ENCODE measurements at places on chromosomes 7 and 10.

DNA sequence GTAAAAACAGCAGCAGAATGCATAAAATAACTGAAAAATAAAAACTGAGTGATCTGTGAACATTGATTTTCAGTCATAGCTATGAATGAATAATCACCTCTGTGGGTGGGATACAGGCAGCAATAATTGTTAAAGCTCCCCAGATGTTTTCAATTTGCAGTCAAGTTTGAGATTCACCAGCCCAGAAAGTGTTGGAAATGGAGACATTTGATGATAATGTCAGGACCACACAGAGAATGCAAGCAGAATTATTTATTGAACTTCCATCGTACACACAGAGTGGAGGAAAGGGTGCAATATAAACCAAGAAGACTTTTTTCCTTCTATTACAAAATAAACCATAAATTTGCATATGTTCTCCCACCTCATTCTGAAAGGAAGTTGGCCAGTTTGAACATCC lies 601.7 kb downstream of the ANKRD7 start:
- no peak for DNase-seq

DNA sequence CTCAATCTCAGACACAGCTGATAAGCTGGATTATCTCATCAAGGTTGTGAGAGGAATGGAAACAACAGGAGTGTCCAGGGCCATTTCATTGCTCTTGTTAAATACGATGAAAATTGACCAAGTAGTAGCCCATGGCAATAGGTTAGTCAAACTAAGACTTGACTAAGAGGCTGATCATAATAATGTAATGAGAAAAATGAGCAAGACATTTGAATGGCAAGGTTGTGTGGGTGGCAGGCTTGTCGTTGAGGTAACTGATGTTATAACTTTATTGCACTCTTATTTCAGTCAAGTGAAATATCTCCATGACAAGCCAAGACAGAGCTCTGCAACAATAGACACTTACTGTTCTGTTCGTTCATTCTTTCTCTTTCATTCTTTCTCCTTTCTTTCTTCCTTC lies 532.0 kb downstream of the GATA3 start:
- DNase-seq, result no peak

GRCh38 chr7:152025937-152026890 lies 740 bp downstream of the GALNT11 start:
- DNase-seq, result no peak

DNA sequence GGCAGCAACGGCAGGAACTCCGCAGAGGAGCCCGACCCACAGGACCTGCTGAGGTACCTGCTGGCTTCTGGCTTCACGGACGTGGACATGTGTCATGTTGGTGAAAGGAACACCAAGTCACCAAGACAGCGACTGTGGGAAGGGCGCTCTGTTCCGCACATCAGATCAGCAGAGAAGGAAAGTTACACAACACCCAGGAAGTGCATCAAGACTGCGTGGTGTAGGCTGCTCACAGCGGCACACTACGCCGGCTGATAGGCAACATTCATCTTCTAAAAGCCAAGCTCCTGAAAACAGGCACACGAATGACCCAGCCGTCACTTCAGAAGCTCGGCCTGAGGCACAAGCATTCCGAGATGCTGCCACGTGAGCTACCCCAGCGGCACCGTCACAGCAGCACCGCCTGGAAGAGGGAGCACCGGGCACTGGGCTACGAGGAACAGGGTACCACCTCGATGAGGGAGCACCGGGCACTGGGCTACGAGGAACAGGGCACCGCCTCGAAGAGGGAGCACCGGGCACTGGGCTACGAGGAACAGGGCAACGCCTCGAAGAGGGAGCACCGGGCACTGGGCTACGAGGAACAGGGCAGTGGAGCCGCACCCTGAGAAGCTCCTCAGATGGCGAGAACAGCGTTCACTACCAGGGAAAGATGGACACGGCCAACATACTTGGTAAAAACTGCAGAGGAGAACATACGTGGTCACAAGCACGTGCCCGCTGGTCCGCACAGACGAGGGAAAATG lies 86.7 kb downstream of the MAD1L1 start:
- no peak for DNase-seq

- DNase-seq, result no peak
These were observed 247.9 kb downstream of the BAMBI start for GRCh38 chr10:28925121-28925663.

DNA sequence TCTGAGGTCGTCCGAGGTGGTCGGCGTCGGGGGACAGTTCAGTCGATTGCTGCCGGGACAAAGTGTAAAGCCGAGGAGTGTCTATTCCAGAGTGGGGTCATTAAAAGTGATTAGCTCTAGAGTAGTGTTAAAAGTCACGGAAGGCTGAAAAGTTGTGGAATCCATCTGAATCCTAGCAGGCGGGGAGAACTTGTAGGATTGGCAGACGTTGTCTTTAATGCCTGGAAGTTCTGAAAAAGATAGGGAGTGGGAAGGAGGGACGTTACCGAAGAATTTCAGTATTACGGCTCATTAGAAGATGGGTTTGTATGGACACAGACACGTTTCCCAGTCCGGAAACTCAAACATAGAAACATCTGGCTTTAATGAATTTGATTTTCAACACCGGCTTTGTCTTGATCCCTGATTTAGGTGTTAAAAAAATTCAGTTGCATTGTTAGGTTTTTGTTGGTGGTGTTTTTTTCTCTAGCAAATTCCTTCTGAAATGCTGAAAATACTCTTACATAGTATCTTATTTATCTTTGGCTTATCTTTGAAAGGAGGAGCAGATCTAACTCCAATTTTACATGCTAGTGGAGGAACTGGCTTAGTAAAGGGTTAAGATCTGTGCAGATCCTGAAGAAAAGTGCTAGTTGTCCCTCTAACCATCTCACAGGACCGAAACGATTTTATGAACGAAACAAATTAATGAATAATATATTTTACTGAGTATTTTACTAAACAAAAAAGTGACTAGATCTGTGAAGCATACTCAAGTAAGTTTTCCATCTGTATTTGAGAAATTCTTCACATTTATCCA lies 900 bp downstream of the MKLN1 start:
- DNase-seq, result no peak

- DNase-seq, result no peak
These were observed 120.5 kb upstream of the IMMP2L start for GRCh38 chr7:111682588-111683340.

DNA sequence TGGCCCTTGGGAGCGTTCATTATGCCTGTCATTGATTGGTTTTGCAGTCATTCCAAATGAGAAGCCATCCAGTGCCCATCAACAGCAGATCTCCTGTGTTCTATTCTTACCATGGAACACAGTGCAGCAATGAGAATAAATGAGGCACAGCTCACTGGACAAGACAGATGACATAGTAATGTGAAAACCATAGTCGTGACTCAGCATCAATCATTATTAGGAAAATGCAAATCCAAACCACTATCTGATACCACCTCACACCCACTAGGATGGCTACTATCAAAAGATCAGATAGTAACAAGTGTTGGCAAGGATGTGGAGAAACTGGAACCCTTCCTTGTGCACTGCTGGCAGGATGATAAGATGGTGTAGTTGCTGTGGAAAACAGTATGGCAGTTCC lies 144.7 kb downstream of the ARHGAP22 start:
- no peak for DNase-seq

GRCh38 chr10:70169649-70170364 lies 507 bp downstream of the SAR1A start:
- DNase-seq, result no peak

DNA sequence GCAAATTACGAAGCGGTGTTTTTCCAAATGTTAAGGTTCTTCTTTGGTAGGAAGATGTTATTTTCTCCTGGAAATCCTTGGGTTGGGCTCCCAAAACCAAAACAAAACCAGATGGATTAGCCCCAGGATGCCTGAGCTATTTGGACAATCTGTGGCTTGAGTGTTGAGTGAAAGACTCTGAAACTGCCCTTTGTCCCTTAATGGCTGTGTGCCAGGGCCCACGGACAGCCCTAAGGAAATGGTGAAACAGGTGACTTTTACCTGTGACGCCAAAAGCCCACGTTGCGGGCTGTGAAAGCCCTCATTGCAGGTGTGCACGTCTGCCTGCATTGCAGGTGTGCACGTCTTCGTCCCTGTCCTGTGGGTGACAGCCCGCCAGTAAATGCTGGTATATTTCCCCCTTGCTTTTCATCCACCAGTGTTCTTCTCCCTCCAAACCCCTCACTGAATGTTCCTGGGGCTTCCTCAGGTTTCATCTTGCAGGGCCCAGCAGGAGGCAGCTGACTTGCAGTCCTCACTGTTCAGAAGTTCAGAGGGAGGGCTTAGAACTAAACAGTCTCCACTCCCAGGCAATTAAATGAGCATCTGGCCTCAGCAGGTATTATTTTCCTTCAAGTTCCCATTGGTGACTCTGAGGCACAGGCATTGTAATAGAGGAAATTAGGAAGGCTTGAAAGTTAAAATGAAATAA lies 10.7 kb downstream of the PFKP start:
- no peak for DNase-seq

DNA sequence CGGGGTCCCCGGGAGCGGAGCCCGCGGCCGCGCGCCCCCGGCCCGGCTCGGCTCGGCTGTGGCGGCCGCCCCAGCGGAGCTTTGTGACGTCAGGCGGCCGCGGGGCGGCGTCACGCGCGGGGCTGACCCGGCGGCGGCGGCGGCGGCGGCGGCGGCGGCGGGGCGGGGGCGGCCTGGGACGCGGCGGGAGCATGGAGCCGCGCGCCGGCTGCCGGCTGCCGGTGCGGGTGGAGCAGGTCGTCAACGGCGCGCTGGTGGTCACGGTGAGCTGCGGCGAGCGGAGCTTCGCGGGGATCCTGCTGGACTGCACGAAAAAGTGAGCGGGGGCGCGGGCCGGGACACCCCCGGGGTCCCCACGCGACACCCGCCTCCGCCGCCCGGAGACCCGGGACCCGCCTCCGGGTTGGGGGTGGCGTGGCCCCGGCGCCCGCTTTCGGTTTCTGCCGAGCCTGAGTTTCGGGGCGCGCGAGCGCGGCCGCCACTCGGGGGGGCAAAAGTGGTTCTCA lies at the start of gene PWWP2B:
Gene PWWP2B (plus strand): TSS at position 165 of the 506 bp plus-strand sequence. CDS start 27 bp downstream, at position 192.
- no peak for DNase-seq
